ENCODE measurements at places on chromosomes 13 and 19.

DNA sequence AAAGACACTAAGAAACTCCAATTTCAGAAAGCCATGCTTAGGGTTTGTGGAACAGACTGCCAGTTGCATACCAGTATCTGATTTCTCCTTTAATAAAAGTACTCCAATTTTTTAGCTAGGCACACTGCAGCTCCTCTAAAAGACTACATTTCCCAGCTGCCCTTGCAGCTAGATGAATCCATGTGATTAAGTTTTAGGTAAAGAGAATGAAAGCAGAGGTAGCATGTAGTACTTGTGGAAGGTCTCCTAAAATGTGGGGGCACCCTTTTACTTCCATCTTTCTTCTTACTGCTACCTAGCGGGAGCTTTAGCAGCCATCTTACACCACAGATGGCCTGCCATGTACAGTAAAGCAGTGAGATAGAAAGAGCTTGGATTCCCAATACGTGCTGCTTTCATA lies 33.0 kb upstream of the TSC22D1 start:
- DNase-seq = no peak

DNA sequence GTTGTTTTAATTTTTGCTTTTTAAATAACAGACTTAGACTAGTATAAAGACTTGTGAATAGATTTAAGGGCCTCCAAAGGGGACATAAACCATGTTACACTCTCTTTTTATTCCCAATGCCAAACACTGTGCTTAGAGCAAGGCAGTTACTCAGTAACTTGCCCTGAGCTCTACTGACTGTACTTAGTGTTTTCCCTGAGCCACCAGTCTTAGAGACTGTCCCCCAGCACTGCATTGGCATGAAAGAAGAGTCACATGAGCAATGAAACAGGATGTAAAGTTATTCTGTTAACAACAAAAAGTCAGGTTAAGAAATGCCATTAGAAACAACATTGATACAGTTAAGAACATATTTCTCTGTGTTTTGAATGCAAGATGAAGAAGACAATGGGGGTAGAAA lies 187.9 kb downstream of the TBC1D4 start:
- DNase-seq = no peak

DNA sequence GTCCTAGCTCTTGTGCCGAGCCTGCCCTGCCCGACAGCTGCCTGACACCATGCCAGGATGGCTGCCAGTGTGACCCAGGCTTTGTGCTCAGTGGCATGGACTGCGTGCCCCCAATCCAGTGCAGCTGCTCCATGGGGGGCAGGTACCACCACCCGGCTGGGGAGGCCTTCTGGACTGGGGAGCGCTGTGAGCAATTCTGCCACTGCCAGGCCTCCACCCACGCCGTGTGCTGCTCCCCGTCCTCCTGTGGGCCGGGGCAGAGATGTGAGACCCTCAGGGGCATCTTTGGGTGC lies 9.4 kb upstream of the FXYD3 start:
- DNase-seq = no peak

GRCh38 chr13:60850526-60850925 lies 453.5 kb downstream of the TDRD3 start:
- no peak for DNase-seq

GRCh38 chr19:40466219-40466984 lies 399 bp upstream of the SPTBN4 start:
- DNase-seq = peak; percentile 84

GRCh38 chr13:23707674-23708073 lies 137.5 kb downstream of the TNFRSF19 start:
- no peak for DNase-seq
